ENCODE measurements at places on chromosomes 7 and 10.

- DNase-seq = no peak
Observed at GRCh38 chr10:101895781-101896180, 52.2 kb upstream of the KCNIP2 start.

- DNase-seq = peak; percentile 94
Observed at GRCh38 chr10:62618576-62619412, 185.7 kb upstream of the ADO start.

DNA sequence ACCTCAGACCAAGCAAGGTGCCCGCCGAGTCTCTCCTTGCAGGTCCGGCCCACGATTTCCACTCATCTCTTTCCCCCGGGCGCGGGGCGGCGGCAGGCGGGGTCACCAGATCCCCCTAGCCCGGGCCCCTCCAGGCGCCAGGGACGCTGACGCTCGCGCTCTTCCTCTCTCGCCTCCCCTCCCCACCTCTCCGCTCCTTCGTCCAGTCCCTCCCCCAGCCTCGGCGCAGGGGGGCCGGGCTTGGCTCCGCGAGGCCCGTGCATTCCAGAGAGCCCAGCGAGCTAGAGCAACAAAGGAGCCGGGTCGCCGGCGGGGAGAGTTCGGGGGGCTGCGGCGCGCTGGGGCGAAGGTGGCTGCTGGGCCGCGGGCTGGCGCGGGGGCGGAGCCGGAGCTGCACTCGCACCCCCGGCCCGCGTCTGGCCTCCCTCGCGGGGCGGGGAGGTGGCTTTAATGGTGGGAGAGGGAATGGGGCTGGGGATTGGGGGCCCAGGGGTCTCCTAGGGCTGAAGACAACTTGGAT lies at the start of gene SMO:
SMO (plus strand) TSS at position 262 of the 520 bp plus-strand sequence. CDS start 519 bp downstream, outside the sequence.
- no peak for DNase-seq

DNA sequence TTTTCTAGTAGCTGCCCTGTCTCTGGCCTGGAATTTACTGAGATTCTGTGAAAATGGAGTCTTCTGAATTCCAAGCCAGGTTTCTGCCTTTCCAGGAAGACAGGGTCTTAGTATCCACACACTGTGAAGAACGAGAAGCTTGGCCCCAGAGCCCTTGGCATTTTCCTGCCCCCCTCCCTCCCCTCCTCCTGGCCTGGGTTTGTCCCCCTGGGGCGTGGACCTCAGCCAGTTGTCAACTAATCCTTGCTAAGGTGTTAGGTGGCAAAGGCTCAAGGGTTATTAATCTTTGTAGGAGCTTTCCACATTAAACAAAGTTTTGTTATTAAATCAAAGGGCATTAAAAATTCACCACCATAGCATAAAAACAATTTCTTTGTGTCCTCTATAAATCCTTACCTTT lies 329.5 kb downstream of the RNLS start:
- no peak for DNase-seq

DNA sequence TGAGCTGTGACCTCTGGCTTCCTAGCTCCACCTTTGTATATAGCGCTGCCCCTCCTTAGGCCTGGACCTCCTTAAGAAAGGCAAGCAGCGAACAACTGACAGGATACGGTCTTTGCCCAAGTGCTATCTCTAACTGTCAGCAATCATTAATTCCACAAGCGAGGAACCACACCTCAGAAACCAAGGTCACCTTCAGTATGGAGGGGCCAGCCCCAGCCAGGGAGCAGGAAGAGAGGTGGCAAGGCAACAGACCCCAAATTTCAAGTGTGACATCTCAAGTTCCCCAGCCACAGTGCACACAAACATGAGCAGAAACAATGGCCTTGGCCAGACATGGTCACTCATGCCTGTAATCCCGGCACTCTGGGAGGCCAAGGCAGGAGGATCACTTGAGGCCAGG lies 4.8 kb upstream of the AOC1 start:
- DNase-seq = no peak

DNA sequence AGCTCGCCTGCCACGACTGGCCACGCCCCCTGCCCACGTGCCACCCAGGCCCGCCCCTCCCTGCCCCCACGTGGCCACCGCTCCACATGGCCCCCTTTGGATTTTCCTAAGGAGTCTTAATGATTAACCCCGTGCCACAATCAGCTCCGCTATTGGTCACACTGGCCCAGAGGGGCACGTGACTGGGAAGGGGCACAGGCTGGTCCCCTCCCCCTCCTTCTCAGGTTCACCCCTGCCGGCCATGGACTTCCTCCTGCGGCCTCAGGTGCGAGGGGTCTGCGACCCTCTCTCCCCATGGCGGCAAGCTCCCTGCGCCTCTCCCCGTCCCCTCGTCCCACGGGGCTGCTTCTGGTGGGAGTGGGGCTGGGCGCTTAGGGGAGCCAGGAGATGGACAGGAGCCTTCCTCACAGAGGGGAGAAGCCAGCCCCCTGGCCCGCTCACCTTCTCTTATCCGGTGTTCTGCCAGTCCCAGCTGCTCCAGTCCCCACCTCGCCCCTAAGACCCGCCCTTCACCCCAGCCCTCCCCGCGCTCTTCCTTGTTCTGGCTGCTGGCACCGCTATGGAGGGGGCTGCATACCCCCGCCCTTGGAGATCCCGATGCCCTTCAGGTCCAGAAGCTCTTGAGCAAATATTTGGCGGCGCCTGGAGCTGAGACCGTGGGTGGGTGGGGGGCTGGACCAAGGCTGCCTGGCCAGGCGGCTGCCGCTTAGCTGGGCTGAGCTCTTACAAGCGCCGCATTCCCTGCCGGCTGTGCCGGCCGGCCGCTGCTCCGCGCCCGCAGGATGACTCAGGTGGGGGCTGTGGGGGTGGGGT lies 3.2 kb downstream of the SLC4A2 start:
- peak; percentile 49 for DNase-seq

DNA sequence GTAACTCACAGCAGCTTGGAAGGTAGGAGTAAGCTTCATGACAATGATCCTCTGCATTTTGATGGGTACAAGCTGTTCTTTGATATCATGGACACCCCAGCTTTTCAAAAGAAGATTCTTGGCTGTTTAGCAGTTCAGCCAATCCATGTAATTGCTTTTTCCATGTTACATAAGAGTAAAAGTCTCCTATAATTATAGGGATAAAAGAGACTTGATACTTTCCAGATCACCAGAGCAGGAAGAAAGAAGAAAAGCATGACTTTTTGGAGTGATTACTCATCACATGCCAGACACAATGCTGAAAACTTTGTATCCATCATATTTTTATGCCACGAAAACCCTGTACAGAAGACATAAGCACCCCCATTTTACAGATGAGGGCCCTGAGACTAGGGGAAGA lies 1049.7 kb downstream of the NRG3 start:
- no peak for DNase-seq

GRCh38 chr7:102296514-102296913 lies 9.8 kb downstream of the SH2B2 start:
- DNase-seq = no peak
